ENCODE measurements at places on chromosomes 7 and 10.

GRCh38 chr7:38428041-38428440 is 154.6 kb upstream of the TARP start:
- no peaks in the 10 kb centered on the region for H3K36me3 ChIP-seq
- no peak overlapping the region for H3K27ac ChIP-seq
- no peak overlapping the region for H3K4me3 ChIP-seq

DNA sequence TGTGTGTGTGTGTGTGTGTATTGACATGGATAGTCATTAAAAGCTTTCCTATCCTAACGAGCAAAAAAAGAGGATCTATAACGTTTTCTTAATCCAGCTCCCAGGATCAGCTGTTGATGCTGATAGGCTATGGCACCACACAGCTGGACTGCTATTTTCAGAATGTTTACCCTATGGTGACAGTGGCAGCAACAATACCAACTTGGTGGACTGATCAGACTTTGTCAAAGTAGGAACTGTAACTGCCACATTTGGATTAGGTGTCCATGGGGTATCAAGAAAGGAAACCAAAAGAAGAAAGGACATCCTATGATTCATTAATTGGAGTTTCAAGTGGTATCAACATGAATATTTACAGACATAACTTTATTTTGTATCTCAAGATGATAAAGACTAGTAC is 2.7 kb upstream of the CLEC5A start:
- H3K4me1 ChIP-seq = no peaks in the 10 kb centered on the region
- no peaks in the 10 kb centered on the region for H3K27me3 ChIP-seq
- no peak overlapping the region for H3K4me3 ChIP-seq
- DNase-seq = no peak

DNA sequence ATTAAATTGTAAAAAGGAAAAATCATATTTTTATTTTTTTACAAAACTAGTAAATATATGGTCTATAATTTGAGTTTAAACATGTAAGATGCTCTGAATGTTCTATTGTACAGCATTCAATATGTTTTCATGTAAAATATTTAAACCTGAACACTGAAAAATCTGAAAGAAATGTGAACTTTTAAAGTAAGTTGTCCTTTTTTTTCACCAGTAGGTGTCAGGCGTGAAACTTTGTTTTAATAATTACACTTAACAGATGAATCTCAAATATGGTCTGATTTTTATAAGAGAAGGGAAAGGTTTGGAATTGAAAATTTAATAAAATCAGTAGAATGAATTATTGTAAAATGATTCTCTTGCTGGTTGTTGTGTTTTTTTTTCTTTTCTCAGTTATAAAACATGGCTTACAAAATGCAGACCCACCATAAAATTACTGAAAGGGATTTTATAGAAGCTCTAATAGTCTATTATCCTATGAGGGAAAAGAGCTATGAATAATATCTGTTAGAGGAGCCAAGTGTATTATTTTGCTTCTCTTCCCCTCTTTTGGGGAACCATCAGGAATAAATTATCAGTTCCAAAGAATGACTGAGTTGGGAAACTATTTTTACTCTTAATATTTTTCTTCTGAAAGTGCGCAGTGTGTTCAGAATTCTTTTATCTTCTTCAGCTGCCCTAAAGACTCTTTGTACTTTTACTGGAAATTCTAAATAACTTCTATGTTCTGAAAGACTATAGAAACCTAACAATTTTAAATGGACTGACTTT is 217.7 kb upstream of the FZD1 start:
- DNase-seq = no peak
- no peak overlapping the region for H3K4me3 ChIP-seq
- peaks cover 6% of the 10 kb centered on the region for H3K4me1 ChIP-seq
- H3K27me3 ChIP-seq = no peaks in the 10 kb centered on the region
- H3K27ac ChIP-seq = no peak overlapping the region

GRCh38 chr10:80506189-80506575 is 31.5 kb upstream of the SH2D4B start:
- no peak for DNase-seq
- H3K4me1 ChIP-seq = peaks cover 97% of the 10 kb centered on the region
- H3K36me3 ChIP-seq = peaks cover 42% of the 10 kb centered on the region
- H3K4me3 ChIP-seq = no peak overlapping the region

All from heart left ventricle (tissue), 16 donors.